ENCODE measurements at places on chromosomes 11 and 22.

DNA sequence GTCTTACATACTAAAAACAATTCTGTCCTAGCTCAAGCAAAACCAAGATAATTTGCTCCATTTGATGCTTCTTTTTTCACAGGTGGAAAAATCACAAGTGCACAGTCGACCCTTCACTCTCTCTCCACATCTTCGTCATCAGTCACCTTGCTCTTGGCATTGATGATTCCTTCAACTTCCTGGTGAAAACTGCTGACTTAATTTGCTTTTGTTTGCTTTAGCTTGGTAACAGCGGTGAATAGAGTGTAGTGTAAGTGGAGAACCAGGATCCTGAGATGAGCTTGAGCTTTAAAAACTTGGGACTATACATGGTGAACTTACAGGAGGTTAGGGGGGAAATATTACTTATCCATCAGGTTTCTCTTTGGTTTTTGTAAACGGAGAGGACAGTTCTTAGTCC is 331.1 kb upstream of the ARHGAP42 start:
- no peak for DNase-seq

DNA sequence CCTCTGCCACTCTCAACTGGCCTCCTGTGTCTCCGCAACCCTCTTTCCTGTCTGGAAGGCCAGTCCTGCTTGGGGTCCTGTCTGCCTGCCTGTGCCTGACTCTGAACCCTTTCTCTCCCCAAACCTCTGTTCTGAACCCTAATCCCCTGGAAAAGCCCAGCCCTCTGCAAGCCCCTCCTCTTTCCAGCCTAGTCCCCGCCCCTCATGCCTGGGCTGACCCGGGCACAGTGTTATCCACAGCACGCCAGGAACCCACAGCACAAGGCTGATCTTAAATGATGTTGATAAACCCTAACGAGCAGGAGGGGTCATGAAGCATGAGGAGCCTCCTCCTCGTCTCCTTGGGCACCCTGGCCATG is at the start of gene IFITM10:
IFITM10 (minus strand) TSS at position 115 of the 359 bp plus-strand sequence. CDS start 153 bp downstream, outside the sequence.
- no peak for DNase-seq

DNA sequence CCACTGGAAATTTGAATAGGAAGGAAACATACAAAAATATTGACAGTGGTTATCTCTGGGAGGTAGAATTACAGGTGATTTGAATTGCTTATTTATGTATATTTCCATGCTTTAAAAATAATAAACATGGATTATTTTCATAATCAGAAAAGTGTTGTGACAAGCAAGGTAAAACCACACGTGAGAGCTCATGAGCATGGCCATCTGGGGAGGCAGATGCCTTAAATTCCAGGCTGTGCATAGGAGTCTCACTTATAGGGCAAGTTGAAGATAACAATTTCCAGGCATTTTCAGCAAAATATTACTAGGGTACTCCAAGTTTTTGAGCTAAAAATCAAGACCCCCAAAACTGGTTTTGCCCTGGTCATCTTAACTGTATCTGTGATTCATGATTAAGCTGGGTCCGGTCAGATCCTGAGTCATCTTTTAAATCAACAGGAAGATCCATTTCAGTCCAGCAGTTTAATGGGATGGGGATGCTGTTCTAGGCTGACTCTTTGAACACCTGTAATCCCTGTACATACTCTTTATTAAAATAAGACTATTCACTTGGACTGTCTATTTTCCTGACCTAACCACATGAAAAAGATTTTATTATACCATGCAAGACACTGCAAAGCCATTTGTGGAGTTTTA is 115.8 kb upstream of the NARS2 start:
- no peak for DNase-seq

- DNase-seq, result no peak
These were observed 24.6 kb upstream of the PRR5 start for GRCh38 chr22:44677353-44677840.

GRCh38 chr11:48093323-48093722 is 113.0 kb downstream of the PTPRJ start:
- DNase-seq, result no peak

- DNase-seq, result no peak
These were observed 84.4 kb downstream of the CD44 start for GRCh38 chr11:35223371-35223796.

DNA sequence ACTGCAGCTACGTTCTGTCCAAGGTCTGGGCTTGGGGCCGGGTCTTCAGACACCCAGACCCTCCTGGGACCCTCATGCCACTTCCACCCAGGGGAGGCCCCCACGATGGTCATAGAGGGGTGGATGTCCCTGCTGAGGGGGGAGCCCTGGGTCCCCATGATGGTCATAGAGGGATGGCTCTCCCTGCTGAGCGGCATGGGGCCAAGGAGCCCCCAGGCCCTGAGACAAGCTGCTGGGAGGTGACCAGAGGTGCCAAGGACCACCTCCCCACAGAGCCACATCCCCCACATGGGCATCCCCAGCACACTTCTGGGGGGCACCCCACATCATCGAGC is 7.2 kb downstream of the MUC5B start:
- no peak for DNase-seq

DNA sequence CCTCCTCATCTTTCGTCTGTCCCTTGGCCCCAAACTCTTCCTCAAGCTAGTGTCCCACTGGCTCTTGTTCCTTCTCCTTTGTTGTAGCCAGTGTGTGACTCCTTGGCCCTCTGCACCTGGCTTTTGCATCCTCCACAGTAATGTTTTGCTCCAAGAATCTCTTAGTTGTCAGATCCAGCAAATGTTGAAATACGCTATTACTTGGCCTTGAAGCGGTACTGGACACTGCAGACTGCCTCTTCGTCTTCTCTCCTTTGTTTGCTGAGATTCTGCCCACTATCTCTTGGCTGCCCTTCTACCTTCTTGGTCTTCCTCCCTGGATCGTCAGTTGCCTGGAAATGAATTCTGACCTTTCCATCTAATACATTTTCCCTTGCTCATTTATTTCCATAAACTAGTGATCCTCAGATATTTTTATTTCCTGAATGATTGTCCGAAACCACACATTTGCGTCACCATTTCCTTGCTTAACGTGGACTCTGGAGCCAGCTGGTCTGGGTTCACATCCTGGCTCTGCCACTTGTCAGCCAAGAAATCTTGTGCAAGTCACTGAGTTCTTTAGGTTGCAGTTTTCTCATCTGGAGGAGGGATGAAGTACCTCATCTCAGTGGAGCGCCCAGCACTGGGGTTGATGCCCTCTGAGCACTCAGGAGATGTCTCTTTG is 113.6 kb downstream of the LDLRAD3 start:
- no peak for DNase-seq

DNA sequence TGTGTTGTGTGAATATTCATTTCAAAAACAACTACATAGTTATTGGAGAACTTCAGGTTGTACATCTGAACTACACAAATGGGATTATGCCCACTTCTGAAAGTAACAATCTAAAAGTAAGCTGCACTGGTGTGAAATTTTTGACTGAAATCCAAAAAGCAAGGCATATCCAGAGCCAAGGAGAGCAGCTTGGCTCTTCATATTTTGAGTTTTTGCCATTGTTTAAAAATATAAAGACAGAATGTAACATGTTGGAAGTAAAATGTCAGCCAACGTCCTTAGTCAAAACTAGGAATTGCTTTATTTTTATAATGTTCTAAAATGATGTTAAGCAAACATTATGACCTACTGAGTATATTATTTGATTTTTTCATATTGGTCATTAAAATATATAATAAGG is 45.8 kb upstream of the NOX4 start:
- no peak for DNase-seq

DNA sequence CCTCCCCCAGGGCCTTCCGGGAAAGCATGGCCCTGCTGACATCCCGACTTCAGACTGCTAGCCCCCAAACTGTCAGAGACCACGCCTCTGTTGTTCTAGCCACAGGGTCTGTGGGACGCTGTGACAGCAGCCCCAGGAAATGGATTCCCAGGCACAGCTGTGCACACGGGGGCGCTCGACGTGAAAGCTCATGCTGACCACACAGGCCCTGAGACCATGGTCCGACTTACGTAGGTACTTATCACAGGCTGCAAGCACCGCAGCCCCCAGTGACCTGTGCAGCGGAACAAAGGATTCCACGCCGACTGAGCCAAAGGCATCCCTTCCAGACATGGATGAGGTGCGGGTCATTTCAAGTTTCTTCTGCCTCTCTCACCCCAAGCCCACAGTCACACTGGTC is 150.6 kb downstream of the CTTN start:
- no peak for DNase-seq

DNA sequence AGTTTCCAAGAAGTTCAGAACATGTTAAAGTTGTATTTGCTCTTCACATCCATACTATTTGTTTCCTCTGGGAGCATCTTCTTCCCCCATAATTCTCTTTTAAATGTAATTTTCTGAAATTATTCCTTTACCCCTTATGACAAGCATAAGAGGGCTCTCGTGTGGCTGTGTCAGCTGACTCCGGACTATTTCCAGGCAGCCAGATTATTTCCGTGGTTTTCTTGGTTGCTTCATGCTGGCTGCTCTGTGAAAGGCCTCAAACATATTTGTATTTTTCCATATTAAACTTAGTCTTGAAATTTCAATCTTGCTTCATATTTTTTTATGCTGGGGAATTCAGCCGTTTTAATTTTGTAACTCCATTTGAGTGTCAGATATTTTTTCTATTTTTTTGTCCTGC is 2.8 kb upstream of the MMP1 start:
- no peak for DNase-seq

GRCh38 chr11:114260077-114260476 is 36.1 kb upstream of the NNMT start:
- DNase-seq, result no peak

DNA sequence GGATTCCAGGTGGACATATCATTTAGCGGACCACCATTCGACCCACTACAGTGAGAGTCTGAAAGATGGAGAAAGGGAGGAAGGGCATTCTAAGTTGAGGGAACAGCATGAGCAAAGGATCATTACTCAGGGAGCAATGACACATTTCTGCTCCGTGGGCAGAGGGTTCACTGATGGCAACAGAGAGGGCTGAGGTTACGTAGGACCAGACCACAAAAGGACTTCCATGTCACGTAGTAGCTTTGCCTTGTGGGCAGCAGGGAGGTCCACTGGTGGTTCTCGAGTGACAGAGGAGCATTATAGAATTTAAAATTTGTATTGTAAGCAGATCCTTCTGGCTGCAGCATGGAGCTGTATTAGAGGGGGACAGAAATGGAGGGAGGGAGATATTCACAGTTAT is 109.7 kb upstream of the NAV2 start:
- no peak for DNase-seq

DNA sequence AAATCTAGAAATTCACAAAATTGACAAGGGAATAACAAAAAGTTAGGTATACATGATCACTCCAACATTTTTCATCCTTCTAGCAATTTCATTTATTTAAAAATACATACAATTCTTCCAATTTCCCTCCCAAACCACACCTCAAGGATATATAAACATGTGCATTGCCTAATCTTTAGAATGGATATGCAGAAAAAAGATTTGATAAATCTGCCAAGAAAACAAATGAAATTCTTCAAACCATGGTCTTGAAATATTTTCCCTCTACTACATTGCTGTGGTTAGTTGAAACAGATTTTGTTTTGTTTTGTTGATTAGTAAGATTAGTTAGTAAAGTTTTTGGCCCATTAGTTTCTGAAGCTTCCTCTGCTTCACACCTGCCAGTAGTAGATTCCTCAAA is 703.3 kb upstream of the CCDC179 start:
- DNase-seq, result no peak

GRCh38 chr11:61917334-61918109 is at the start of gene RAB3IL1:
Gene RAB3IL1, minus strand, starts transcription at chr11:61917566. Its CDS starts 199 bp downstream, at chr11:61917367.
- DNase-seq, result no peak

- DNase-seq, result no peak
These were observed 157.0 kb downstream of the SHANK2 start for GRCh38 chr11:71095294-71095850.

DNA sequence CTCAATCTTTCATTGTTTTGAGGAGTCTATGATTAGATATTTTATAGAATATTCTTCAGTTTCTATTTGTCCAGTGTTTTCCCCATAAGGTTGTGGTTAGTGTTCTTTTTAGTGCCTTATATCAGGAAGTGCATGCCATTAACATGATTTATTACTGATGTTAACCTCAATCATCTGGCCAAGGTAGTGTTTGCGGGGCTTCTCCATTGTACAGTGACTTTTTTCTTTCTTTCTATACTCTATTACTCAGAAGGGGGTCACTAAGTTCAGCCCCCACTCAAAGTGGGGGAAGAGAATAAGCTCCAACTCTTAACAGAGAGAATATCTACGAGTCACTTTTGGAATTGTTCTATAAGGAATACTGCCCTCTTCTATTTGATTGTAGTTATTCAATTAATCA is 415.8 kb downstream of the DYNC2H1 start:
- no peak for DNase-seq

DNA sequence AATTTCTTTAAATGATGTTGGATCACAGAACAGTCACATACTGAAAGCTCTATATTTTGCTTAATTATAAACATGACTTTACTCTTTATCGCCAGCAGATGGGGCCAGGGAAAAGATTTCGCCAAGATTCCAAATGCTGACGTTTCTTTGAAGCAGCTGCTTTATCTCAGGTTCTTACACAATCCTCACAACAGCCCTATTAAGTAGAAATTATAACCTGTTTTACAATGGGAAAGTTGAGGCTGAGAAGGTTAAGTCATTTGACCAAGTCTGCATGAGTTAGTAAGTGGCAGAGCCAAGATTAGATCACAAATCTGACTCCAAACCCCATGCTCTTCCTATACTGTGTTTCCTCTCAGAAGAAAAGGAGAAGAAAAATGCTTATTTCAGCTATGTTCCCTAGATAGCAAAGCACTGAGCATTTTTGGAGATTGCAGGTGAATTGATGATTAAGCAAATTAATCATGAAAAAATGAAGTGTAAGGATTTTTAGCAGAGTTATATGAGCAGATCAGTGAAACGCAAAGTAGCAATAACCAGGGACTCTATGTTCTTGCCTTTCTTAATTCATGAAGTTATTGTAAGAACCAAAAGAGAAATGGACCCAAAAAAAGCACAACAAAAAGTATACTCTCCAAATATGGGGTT is 79.0 kb downstream of the AASDHPPT start:
- DNase-seq, result peak; percentile 25

GRCh38 chr22:25758316-25758715 is 16.3 kb downstream of the MYO18B start:
- no peak for DNase-seq

DNA sequence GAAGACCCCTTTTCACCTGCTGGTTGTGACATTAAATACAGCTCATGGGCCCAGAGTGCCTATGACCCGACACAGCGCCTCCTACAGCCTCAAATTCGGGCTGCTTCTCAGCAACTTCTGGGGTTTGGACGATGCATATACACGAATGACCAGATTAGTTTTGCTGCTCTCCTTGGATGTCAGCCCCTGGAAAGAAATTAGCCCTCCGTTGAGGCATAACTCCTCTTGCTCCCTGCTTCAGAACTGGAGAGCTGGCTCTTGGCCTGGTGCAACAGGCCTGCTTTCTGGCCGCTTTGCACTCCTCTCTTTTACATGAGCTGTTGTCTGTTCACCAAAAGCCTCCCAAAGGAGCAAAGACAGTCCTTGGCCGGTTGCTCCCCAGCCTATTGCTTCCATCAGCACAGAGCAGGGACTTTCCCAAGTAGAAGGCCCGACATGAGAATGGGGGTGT is 3.3 kb downstream of the TECTA start:
- DNase-seq, result no peak

DNA sequence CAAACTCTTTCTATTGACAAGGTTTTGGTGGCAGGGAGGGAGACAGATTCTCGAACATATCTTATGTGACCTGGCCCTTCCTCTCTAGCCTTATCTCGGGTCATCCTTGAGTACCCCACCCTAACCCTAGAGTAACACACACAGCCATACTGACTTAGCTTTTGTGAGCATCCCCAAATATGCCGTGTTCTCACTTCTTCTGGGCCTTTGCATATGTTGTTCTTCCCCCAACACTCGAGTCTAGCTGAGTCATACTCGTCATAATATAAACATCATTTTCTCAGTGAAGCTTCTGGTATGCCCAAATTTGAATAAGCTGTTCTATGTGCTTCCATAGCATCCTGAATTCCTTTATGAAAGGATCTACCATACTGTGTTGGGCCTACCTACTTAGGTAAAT is 8.0 kb downstream of the TTC17 start:
- no peak for DNase-seq

All from AML-193 (cell line).